NCI-H1417 (cell line): ENCODE measurements at places on chromosomes 2 and 18.

DNA sequence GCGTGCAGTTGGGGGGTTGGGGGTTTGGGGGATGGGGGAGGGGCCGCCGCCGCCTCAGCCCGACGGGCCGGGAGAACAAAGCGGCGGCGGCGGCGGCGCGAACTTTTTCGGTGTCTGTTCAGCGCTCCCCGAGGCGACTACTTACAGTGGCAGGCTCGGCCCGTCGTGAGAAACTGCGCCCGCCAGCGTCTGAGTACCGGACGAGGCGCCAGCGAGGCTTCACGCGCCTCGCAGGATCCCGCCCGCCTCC lies 172 bp downstream of the PRKD3 start:
- DNase-seq = no peak

GRCh38 chr2:46548521-46549144 lies 69.3 kb downstream of the TMEM247 start:
- no peak for DNase-seq

GRCh38 chr2:181807526-181807925 lies 84.0 kb upstream of the ITPRID2 start:
- DNase-seq = no peak

- peak; percentile 58 for DNase-seq
Observed at GRCh38 chr2:42141687-42142546, 27.2 kb upstream of the EML4 start.

DNA sequence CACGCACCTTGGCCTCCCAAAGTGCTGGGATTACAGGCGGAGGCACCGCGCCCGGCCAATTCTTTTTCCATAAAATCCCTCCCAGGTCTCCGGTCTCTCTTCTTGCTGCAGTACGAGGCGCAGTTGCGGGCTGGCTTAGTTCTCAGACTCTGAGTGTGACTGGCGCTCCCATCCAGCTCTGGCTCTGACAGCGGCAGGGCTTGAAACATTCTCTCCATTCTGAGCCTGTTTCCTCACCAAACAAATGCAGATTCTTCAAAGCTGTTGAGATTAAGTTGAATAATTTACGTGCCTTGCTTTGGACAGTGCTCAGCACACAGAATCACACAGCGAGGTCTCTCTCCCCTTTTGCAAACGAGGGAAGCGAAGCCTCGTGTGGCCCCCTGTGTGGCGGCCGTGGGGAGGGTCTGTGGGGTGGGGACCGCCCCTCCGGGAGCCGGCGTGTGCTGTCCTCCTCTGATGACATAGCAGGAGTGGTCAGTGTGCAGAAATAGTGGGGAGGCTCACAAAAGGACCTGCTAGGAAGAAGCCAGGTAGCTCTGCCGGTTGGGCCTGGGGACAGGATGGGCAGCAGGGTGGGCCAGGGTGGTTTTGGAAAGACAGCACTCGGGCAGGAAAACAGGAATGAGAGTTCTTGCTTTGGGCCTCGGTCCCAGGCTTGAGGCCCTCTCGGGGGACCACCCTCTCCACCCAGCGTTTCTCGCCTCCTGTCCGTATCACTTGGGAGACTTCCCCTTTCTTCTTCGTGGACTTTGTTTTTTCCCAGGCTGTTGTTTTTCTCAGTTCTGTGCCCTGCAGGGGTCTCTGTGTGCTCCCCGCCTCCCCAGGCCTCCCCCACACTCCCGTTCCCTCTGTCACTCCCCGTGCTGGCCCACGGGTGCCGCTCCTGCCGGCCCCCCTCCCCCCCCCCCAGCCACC lies 75.0 kb downstream of the KCNG2 start:
- no peak for DNase-seq

GRCh38 chr2:25617948-25618646 lies 55.3 kb downstream of the DTNB start:
- DNase-seq = no peak

GRCh38 chr2:113922784-113923183 lies 32.9 kb downstream of the ACTR3 start:
- no peak for DNase-seq

GRCh38 chr2:58109481-58109880 lies 62.9 kb downstream of the VRK2 start:
- DNase-seq = no peak

GRCh38 chr2:217618744-217619143 lies 384.1 kb downstream of the TNS1 start:
- DNase-seq = no peak

- no peak for DNase-seq
Observed at GRCh38 chr2:29829841-29830240, 91.5 kb downstream of the ALK start.

DNA sequence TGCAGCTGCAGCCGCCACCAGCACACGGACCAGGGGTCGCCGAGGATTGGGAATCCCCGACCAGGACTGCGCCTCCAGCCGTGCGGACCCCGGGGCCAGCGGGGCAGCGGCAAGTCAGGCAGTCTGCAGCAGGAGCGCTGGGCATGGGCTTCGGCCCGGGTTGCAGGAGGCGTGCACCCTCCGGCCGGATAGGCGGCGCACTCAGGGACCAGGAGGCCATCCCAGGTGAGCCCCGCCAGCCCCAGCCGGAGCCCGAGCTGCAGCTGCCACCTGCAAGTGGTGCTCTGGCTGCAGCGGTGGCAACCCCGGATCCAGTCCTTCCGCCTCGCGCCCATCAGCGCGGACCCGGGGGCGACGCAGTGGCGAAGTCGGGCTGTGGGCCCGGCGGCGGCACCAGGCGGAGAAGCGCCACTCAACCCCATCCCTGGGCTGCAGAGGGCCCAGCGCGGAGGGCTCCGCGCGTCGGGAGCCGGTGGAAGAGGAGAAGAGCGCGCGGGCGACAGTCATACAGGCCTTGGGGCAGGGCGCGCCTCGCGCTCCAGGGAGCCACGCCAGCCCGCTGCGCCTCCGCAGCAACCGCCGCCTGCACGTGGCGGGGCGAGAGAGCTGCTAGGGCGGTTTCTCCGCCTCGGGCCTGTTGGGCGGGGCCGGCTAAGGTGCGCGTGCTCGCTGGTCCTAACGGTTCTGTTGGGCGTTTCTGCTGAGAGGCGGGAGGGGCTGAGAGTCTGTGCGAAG lies 73.8 kb downstream of the RPIA start:
- peak; percentile 84 for DNase-seq

GRCh38 chr2:180374502-180375281 lies 367.6 kb upstream of the CWC22 start:
- no peak for DNase-seq

GRCh38 chr2:138648606-138649005 lies 131.6 kb downstream of the NXPH2 start:
- no peak for DNase-seq

DNA sequence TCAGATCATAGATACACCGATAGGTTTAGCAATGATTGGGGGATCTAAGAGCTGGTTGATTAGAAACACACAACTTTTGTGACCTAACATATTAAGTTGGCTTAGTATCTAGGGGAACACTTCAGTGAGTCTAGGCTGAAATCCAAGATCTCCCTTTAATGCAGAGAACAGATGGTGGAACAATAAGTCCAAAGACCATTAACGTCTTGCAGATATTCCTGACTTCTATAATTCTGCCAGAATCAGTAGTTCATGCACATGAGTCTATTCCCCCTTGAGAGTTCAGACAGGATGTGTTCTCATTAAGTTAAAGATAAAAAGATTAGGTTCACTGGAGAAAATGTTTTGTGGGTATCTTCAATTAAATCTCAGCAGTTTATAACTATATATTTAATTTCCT lies 506.5 kb downstream of the TSN start:
- no peak for DNase-seq

- no peak for DNase-seq
Observed at GRCh38 chr2:99421469-99421868, 68.3 kb downstream of the REV1 start.

DNA sequence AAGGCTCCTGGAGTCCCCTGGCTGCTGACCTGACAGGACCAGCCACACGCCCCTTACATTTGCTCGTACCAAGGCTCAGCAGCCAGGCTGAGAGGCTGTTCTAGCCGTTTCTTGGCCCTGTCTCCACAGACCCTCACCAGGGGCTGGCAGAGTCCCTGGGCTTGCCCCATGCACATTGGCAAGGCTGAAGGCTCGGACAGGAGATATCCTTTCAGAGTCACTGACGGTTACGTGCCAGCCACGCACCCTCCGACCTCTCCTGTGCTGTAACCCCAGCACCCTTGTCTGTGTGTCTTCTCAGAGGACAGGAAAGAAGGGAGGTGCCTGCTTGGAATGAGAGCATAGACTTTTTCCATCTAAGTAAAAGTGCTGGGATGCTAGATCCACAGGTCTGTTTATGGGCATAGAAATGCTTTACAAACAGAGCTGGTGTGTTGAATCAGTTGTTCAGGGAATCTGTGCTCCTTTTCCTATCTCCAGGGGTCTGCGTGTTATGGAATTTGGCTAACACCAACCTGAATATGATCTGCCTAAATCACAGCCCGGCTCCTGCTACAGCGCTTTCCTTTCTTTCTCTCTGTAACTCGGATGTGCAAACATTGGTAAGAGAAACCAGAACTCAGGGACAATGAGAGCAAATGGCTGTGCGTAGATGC lies 41.0 kb downstream of the COPS8 start:
- no peak for DNase-seq

GRCh38 chr2:60532421-60532820 lies 21.0 kb downstream of the BCL11A start:
- no peak for DNase-seq

DNA sequence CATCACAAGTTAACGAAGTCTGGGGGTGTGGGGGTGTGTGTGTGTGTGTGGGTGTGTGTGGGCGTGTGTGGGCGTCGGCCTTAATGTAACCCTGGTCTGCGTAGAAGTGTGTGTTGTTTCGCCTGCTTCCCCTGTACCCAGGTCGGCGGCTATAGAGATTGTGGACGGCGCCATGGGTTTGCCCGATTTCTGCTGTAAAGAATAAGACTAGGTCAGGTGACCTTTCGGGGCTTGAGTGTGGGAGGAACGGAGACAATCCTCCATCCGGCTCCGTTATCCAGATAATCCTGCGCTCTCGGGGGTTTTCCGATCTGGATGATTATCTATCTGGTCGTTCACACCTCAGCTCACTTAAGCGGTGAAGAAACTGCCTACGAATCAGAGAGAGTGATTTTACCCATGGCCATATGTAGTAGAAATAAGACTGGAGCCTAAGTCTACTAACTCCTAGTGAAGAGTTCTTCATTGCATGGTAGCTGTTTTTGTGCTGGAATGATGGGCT lies 543 bp downstream of the HADHB start:
- peak; percentile 51 for DNase-seq

DNA sequence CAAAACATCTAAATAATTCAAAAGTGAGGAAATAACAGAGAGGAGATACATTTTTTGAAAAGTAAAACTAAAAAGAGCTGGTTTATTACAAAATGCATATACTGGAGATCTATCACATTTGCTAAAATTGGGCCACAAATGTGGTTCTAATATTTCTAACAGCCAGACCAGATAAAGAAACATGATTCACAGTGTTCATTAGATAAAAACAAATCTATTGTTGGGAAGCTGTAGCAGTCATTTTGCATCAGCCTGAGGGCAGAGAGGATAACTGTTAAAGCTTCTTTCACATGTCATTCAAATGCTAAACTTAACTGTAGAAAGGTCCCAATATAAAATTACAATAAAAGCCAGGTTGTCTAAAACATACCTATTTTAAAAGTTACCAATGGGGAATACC lies 148.3 kb downstream of the GULP1 start:
- DNase-seq = no peak

DNA sequence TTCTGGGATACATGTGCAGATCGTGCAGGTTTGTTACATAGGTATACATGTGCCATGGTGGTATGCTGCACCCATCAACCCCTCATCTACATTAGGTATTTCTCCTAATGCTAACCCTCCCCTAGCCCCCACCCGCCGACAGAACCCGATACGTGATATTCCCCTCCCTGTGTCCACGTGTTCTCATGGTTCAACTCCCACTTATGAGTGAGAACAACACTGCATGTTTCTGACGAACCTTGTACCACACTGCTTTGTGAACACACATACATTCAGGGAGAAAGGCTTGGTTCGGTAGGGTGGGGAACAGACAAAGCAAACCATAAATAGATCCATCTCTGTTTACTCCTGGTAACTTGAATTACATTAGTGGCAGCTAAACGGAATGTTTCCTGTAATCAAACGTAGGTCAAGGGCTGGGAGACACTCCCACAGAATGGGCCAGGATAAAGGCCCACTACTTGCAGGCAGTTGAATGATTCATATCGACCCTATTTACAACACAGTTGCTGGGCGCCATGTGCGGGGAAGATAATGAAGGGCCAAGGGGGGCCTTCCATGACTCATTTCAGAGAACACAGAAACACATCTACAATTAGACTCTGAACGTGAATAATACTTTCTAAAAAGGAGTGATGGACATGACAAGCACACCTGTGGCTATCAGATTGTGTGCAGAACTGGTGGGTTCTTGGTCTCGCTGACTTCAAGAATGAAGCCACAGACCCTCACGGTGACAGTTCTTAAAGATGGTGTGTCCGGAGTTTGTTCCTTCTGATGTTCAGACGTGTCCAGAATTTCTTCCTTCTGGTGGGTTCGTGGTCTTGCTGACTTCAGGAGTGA lies 56.8 kb upstream of the KIDINS220 start:
- DNase-seq = peak; percentile 55

DNA sequence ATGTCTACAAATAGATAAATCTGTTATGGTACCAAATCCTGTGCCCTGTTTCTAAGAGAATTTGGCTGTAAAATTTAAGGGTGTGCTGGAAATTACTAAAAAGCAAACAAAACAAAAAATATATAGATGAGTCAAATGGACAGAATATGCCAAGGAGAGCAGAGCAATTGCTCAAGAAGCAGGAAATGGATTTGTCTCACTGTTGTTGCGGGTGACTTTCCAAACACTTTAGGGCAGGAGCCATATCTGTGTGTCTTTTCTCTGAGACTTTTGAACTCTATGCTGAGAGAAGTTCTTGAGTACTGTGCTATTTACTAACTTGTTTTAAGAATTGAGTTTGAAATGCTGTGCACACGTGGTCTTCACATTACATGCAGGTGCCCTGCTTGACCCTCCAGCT lies 221.7 kb downstream of the PHLPP1 start:
- no peak for DNase-seq

GRCh38 chr2:63581298-63581961 lies 6.8 kb downstream of the WDPCP start:
- DNase-seq = no peak

GRCh38 chr2:237190966-237191713 lies 105.5 kb downstream of the COPS8 start:
- DNase-seq = no peak

- no peak for DNase-seq
Observed at GRCh38 chr2:237227592-237228280, 142.0 kb downstream of the COPS8 start.

DNA sequence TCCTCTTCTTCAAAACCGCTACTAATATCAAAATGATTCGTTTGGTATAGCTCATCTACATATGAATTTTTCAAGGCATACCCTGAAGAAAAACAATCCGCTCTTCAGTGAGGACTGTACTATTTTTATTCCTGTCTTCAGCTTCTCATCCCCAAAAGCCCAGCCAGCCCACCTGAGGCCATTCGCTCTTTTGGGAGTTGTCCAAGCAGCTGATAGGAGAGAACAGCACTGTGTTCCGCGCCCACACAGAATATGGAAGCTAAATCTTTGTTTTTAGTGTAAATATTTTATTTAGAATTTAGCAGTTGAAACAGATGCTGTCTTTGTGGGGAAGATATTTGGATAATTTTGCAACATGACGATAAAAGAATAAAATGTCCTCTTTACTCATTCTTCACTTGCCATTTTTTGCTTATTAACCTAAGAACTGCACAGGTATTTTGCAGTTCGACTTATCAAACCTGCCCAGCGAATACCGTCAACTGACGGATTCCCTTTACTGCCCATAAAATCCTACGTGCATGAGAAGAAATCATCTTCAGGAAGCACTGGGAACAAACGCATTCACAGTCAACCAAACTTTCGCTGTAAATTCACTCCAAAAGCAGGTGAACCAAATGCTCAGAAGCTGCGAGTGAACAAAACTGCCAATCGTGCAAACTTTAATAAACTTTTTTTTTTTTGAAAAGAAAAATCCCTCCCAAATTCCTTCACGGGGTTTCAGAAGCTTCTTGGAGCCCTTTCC lies 3.4 kb downstream of the ZNF521 start:
- DNase-seq = no peak
